Activated T-cell treated with anti-CD3 and anti-CD28 coated beads for 24 hours (primary cell): ENCODE measurements at places on chromosomes 12 and 14.

DNA sequence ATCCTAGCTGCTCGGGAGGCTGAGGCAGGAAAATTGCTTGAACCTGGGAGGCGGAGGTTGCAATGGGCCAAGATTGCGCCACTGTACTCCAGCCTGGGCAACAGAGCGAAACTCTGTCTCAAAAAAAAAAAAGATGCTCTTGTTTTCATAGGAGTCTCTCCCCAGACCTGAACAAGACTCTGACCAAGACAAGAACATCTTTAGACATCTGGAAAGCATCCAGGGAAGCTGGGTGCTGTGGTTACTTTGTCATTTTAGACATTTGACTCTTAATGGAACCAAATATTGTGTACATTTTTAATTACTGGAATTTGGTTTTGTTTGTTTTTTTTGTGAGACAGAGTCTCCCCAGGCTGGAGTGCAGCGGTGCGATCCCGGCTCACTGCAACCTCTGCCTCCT lies 21.1 kb upstream of the ATF1 start:
- DNase-seq: no peak

DNA sequence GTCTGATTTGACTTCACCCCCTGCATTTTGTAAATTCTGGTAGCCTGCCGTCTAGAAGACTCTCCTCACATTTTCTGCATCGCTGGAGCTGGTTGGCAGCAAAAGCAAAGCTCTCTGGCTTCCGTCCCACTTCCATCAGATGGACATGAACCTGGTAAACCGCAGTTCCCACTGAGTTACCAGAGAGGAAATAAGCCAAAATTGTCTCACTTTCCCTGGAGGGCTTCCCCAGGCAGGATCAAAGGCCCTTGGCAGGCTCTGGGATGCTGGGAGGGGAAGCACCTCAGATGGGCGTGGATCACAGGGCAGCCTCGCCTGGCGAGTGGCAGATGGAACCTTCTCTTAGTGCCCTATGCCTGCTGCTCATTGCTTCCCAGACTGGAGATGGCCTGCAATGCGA lies 243.5 kb downstream of the TMEM132C start:
- no peak for DNase-seq

GRCh38 chr14:22653012-22653621 lies 9.0 kb upstream of the OR6J1 start:
- peak; percentile 27 for DNase-seq

DNA sequence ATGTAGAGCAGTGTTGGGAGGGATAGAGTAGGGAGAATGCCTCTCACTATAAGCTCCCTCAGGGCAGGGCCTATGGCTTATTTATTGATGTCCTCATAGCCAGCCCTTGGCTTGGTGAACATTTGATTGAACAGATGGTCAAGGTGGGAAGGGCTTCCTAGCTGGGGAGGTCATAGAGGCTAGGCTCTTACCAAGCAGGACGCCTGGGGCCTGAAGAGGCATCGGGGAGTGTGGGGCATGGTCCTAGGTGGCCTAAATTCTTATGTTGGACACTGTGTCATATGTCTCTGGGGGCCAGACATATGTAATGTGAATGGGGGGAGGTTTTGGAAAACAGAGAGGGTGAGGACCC lies 17.9 kb upstream of the KRT86 start:
- no peak for DNase-seq

GRCh38 chr14:52987514-52987913 lies 36.7 kb upstream of the FERMT2 start:
- DNase-seq: no peak

DNA sequence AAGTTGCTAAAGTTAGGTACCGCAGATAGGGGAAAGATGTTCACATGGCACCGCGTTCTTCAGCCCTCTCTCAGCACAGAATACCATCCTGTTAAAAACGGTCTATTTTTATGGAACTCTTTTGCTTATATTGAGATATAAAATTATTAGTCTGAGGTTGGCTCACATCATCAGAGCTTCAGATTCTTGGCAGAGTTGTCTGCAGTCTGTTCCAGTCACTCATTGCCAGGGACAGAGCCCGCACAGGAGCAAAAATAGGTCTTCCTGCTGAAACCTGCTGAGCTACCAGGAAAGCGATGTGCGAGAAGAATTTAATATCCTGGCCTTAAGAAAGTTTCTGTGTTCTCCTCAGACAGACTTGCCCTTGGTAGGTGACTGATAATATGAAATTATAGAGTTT lies 249.8 kb downstream of the VRK1 start:
- no peak for DNase-seq

- DNase-seq: no peak
Observed at GRCh38 chr12:31527083-31527482, 63.9 kb downstream of the DENND5B start.

DNA sequence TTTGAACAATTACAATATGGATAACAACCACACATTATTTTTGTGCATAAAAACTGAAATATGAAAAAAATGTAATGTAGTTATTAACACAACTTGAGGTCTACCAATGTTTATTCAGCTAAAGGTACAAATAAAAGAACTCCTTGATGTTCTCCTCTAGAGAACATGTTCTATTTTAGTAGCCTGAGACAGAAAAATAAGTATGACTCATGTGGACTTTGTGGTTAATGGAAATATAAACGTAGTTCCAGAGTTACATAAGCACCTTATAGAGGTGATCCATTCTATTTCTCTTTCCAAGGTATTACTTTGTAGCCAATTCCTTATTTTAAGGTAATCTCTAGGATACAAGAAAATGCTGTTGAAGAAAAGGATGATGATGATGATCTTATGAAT lies 25.7 kb downstream of the ALKBH1 start:
- no peak for DNase-seq

DNA sequence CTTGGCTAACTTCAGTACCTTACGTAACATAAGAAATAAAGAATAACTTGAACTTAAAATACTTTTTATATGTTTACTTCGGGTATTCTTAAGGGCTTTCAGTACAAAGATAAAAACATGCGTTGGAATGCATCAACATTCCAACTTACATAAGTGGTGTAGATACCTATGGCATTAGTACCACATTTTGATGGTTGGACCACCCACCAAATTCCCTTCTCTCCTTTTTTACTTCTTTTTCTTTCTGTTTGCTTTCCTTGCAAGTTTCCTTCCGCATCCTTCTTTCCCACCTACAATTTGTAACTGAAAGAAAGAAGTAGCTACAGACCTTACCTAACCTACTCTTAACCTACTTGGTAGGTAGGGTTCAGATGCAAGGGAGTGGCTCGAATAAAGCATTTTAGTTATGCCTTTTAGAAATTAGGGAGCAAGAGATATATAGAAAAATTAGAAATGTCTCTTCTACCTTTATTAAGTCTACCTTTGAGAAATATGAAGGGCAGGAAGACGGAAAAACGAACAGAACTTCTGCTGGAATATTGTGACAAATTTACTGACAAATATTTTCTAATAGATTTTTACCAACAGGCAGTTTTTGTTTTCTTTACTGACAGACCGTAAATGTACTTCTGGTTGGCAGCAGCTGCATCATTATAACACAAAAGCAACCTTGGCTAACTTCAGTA lies 2.1 kb upstream of the ARHGAP5 start:
- no peak for DNase-seq

DNA sequence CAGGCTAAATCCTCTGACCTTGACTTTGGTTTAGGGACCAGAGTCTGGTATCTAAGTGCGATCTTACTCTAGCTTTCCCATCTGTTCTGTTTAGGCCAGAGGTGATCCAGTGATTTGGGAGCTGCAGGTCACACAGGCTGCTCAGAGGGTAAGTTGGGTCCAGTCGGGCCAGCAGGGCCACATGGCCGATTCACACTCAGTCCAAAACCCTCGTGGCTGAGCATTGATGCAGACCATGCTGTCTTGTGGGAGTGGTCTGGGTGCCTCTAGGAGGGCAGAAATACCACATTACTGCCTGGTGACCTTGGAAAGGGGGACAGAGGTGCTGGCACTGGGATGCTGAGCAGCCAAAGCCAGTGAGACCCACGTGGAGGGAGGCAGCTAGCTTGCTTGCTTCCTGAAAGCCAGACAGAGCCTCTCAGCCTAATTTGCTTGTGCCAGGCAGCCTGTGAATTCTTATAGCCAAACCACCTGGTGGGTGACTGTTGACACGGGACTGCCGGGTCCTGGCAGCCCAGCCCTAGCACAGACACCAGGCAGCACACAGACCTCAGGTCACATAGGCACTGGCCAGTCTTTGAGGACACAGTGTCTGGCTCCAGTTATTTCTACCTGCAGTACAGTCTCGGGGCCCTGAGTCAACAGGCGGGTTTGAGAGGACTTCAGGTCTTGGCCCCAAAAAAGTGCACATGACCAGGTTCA lies 31.7 kb downstream of the ESRRB start:
- DNase-seq: no peak

DNA sequence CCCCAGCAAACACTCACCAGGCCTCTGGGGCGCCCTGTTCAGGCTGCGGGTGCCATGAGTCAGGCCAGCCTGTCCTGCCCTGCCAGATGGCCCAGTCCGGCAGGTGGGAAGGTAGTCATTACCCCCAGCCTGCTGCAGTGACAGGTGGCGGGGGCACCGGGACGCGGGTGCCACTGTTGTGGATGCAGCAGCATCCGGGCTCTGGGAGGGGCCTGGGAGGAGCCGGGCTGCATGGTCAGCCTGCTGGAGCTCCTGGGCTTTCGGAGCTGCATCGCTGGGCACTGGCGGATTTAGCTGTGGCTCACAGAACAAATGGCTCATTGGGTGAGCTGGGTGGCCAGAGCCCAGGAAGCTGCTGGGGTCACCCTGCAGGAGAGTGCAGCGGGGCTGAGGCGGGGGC lies 13.5 kb downstream of the CEP170B start:
- no peak for DNase-seq

DNA sequence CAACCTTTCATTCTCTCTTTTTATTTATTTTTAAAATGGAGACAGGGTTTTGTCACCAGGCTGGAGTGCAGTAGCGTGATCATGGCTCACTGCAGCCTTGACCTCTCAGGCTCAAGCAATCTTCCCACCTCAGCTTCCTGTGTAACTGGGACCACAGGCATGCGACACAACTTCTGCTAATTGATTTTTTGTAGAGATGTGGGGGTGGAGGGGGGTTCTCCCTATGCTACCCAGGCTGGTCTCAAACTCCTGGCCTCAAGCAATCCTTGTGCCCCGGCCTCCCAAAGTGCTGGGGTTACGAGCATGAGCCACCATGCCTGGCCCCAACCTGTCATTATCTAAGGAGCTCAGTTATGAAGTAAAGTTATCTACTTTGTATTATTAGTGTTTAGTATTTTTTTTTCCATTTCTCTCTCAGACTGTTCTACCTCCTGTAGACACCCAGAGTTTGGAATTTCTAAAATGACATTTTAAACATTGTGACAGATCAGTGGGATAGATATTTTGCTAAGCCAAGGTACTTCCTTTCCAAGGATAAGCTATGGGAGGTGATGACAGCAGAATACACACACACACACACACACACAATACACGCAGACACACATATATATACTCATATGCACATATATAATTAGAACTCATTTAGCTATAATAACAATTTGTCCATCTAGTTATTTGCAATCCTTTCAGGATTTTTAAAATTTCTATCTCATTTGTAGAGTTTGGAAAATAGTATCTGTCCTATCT lies 2.1 kb upstream of the USP44 start:
- DNase-seq: no peak

GRCh38 chr12:104177336-104177662 lies 38.3 kb upstream of the TXNRD1 start:
- no peak for DNase-seq

DNA sequence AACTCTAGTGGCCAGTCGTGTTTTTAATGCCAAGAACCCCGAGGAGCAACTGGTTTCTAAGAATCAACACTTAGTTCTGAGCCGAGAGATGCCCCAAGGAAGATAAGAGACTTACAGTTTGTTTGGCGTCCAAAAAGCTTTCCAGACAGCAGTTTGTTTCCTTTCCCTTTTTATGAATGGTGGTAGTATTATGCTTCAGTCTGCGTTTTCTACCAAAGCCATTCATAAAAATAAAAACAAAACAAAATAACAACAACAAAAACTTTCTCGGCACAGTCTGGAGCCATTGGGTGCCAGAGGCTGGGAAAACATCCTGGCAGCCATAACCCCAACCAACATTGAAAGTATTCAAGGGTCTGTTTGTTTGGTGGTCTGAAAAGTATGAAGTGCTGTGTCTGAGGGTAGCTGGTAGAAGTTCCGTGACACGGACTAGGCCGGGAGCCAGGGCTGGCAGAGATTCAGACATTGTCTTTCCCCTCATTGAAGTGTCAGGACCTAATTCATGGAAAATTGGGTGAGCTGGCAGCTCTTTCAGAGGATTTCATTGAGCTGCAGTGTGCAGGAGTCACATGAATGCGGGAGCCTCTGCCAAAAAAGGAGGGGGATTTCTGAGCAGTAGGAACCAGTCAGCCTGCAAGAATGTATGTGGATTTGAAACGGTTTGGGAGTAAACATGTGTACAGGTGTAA lies 124.2 kb downstream of the HMGA2 start:
- DNase-seq: no peak

- peak; percentile 20 for DNase-seq
Observed at GRCh38 chr14:89466484-89466883, 49.5 kb upstream of the FOXN3 start.

DNA sequence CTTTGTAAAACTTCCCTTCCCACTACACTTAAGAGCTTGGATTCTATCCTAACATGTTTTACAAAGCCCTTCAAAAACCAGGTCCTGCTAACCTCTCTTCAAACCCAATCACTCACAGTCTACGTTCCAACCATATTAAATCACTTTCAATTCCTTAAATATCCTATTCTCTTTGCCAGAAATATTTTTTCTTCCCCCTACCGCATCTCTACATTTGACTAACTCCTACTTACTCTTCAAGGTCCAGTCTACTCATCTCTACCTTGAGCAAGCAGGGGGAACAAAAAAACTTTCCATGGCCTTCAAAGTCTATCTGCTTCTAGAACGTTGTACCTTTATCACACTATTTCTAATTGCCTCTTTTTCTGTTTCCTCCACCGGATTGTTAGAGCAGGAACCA lies 6.1 kb downstream of the ERGIC2 start:
- DNase-seq: no peak

- no peak for DNase-seq
Observed at GRCh38 chr14:51951656-51952055, 37.7 kb upstream of the RTRAF start.

DNA sequence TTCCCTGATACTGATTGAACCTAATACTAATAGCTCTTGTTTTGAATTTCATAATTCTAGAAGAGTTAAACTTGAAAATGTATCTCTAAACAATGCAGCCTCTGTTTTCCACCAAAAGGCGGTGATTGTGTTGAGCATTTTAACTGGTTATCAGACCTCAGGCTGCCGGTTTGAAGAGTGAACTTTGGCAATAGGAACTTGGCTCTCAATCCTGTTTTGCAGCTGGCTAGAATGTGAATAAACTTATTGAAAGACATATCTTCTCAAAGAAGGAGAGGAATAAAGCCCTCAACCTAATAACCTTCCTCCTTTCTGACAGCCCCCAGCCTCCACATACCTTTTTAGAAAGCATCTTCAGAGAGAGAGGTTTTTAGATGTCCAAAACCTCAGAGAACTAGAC lies 105.4 kb downstream of the SRGAP1 start:
- DNase-seq: no peak

DNA sequence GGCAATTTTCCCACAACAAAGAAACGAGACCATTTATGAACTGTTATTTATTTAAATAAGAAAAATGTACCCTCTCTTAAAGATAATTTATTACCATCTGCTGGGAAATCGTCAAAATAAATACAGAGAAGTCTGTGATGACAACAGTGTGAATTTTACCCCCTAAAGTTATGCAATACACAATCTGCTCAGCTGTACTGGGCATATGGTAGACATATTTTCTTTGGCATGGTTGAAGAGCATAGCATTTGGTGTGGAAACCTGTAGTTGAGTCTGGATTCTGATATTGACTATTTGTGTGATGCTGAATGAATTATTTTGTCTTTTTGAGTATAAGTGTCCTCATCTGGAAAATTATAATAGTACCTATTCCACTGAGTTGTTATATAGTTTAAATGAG lies 60.0 kb downstream of the CFAP54 start:
- no peak for DNase-seq
